T-helper 2 cell treated with Interferon-gamma antibody and Interleukin-4, amounts not matched to agents 100 ng/mL and 5 ng/mL, for 36 hours (primary cell): ENCODE measurements at places on chromosomes 13 and 19. TPM values are rescaled to one million over a fixed set of nuclear protein-coding genes. Genes with fewer than 3 reads are reported as not detected.

Gene ZNF304
- total RNA-seq: 6.6 and 6.9 TPM in 2 replicates

Gene ZNF430
- total RNA-seq: 22.4 and 23.7 TPM in 2 replicates

Gene CCDC122
- total RNA-seq: 0.23 and 0.27 TPM in 2 replicates

Gene ZNF534
- total RNA-seq: not detected in 2 replicates

Gene FGF22
- not detected in 2 replicates for total RNA-seq

Gene MISP3
- 2.1 TPM in 2 replicates for total RNA-seq

Gene HSPB6
- not detected in 2 replicates for total RNA-seq

Gene ZNF497
- 0.73 and 1.1 TPM in 2 replicates for total RNA-seq

Gene AKT2
- 138 and 142 TPM in 2 replicates for total RNA-seq

Gene CEACAM4
- total RNA-seq: not detected in 2 replicates

Gene IGFL2
- 0.30 TPM in 1 of 2 replicates, not detected in the other for total RNA-seq
